Myocyte (in vitro differentiated cells): ENCODE measurements at places on chromosomes 13 and 19.

- peak; percentile 28 for DNase-seq
These were observed 65.6 kb downstream of the ARHGAP35 start for GRCh38 chr19:46926170-46927071.

- no peak for DNase-seq
These were observed 180.6 kb downstream of the COG6 start for GRCh38 chr13:39836038-39836437.

DNA sequence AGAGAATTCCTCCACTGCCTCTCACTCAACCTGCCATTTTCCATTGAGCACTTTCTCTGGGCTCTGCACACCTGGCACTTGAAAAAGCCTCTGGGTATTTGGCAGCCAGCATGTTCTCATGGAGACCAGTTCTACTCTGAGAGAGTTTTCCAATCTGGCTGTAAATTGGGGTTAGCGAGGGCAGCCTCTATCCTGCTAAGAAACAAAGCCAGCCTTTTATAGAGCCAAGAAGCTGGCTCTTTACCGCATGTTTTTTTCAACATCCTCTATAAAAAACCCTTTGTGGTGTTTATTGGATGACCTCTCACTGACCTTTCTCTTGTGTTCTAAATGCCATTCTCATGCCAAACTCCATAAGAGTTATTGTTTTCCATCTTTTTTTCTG, 52.6 kb upstream of the RCBTB2 start:
- peak; percentile 82 for DNase-seq

DNA sequence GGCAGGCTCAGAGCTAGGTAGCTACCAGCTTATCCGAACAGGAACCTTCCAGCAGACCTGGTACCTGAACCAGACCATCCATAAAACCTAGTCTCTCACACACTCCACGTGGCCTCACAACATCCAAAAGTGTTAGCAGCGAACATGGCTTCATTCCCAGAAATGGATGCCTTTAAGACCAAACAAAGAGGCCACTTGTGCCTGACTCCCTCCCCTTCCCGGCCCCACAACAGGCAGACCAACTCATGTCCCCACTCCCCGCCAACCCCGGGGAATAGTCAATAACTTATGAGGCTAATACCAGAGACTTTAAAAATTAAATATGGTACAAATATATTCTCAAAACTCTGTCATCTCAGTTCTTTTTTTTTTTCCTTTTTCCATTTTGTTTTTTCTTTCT, 46.2 kb downstream of the ZNF557 start:
- no peak for DNase-seq
